Substantia nigra (tissue), 51 donors: ENCODE measurements at places on chromosomes 7 and 10.

DNA sequence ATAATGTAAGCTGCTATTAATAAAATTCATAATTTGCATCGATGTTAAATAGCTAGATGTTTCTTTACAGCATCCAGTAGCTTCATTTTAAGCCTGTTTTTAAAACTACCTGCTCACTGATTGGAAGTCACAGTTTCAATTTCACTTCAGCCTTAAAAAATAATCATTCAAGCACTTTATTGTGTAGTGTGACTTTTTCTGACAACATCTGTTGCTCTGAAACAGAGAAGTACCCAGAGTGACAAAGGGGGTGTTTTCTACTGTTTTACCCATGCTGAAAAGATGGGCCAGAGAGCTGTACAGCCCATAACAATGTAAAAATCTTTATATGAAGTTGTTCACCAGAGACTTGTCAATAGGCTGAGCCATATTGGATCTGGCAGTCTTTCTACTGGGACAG, 437.2 kb downstream of the MDFIC start:
- DNase-seq, result no peak

DNA sequence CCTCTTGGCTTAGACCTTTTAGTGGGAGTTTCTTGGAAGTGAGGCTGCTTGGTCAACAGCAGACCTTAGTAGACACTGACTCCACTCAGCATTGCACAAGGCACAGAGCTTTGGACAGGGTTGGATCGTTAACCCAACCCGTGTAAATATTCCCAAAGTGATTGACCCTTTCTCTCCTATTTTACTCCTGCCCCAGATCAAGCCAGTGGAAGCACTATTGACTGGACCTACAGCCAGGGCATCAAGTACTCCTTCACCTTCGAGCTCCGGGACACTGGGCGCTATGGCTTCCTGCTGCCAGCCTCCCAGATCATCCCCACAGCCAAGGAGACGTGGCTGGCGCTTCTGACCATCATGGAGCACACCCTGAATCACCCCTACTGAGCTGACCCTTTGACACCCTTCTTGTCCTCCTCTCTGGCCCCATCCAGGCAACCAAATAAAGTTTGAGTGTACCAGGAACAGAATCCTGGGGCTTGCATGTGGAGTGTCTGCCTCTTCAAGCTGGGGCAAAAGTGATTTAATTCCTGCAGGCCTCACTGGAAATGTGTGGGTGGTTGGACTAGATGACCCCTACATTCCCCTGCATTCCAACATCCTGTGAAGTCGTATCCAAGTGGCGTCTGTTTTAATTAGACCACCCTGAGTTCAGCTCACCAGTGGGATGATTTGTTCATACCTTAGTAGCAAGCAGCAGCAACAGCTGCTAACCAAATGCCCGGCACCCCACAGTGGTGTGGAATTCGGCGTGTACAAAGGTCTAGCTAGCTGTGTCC, 7.5 kb downstream of the CPA1 start:
- DNase-seq, result no peak

- DNase-seq, result no peak
Measured at GRCh38 chr7:2013381-2014311, 219.1 kb downstream of the MAD1L1 start.

- no peak for DNase-seq
Measured at GRCh38 chr7:97226541-97226940, 109.0 kb downstream of the SDHAF3 start.

- DNase-seq, result no peak
Measured at GRCh38 chr10:56633876-56634452, 272.9 kb upstream of the ZWINT start.

DNA sequence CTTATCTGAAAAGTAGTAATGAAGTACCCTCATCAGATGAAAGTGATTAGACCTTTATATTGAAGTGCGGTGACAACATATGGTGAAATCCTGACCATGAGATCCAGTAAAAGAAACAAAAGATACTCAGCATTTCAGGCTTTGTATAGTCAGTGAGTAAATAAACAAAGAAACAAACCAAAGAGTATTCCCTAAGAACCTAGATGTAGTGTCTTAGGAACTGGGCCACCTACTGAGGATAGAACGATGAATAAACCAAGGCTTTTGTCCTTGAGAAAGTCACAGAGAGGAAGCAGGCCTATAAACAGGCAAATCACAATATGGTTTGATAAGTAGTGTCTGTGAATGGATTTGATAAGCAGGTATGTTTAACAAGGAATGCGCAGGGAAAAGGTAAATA, 46.2 kb downstream of the ZNF277 start:
- no peak for DNase-seq

- no peak for DNase-seq
Measured at GRCh38 chr10:133134411-133135115, 25.5 kb upstream of the KNDC1 start.

- no peak for DNase-seq
Measured at GRCh38 chr7:21707566-21707965, 164.7 kb downstream of the DNAH11 start.

GRCh38 chr7:107233174-107233573, 64.4 kb downstream of the HBP1 start:
- peak; percentile 9 for DNase-seq

DNA sequence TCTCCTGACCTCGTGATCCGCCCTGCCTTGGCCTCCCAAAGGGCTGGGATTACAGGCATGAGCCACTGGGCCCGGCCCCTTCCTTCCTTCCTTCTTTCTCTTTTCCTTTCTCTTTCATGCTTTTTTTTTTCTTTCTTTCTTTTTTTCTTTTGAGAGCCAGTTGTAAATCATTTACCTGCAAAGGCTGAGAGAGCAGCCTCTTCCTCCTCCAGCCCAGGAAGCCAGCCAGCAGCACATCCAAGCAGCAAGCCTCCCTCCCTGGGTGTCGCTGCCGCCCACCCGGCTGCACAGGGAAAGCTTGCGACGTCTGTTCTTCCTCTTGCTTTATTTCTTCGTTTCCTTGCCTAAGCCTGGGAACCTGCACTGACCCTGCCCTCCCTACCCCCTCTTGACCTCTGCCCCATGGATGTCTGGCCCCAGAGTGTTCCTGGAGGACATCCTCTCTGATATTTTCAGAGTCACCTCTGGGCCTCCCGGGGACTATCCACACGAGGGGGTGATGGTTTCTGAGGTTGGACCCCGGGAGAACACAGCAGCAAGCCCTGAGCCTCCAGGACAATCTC, 62.8 kb upstream of the MYL10 start:
- no peak for DNase-seq

GRCh38 chr7:157439149-157439548, 102.3 kb downstream of the DNAJB6 start:
- no peak for DNase-seq

DNA sequence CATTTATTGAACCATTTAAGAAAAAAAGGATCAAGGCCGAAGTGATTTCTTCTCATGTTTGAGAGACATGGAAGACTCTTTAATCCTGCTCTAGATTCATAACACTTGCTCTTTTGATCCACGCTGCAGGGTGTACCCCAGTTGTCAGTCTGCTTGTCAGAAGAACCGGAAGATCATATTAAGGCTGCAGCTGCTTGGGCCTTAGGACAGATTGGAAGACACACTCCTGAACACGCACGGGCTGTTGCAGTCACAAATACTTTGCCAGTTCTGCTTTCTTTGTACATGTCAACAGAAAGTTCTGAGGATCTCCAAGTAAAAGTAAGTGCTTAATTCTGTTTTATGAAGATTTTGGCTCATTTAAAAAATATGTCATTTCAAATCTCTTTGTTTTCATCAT, 46.3 kb downstream of the SPAG6 start:
- no peak for DNase-seq

DNA sequence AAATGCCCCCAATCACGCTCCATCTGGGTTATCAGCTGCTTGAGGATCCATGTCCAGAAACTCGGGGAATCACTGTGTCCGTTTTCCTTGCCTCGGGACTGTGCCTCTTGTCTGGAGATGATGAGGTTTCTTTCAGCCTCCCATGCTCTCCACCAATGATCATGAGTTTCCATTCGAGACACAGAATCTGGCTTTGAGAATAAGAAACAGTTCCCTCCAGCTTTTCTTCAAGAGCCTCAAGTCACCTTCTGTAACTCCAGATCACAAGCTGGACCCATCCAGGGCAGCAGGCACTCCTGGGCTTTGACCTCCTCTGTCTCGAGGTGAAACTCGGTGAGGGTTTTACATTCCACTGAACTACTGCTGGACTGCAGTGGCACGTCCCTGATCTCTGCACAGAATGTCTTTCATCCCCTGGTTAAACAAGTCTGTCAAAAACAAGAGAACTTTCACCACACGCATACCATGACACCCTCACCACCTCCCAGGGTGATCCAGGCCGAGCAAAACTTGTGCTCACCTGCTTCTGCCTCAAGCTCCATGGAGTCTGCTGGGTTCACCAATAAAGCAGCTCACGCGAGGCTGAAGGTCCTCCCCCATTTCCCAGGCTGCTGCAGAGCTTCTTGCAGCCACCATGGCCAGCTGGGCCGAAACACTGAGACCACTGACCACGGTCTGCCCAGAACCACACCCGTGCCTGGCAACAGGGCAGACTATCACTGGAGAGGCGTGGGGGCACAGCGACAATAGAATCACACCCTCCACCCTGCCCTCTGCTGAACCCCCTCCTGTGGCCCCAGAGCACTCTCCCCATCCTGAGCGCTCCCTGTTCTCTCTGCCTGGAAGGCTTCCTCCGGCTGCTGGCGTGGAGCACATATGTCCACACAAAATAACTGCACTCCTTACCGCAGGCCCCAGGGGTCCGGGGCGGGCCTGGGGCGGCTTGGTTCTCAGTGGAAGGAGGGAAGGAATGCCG, 25.1 kb downstream of the MAT1A start:
- no peak for DNase-seq

- DNase-seq, result no peak
Measured at GRCh38 chr7:128794020-128794419, 2.3 kb downstream of the CCDC136 start.

GRCh38 chr10:24849051-24849450, 103.4 kb downstream of the PRTFDC1 start:
- no peak for DNase-seq

GRCh38 chr10:84293574-84294016, 34.8 kb upstream of the CCSER2 start:
- DNase-seq, result no peak

DNA sequence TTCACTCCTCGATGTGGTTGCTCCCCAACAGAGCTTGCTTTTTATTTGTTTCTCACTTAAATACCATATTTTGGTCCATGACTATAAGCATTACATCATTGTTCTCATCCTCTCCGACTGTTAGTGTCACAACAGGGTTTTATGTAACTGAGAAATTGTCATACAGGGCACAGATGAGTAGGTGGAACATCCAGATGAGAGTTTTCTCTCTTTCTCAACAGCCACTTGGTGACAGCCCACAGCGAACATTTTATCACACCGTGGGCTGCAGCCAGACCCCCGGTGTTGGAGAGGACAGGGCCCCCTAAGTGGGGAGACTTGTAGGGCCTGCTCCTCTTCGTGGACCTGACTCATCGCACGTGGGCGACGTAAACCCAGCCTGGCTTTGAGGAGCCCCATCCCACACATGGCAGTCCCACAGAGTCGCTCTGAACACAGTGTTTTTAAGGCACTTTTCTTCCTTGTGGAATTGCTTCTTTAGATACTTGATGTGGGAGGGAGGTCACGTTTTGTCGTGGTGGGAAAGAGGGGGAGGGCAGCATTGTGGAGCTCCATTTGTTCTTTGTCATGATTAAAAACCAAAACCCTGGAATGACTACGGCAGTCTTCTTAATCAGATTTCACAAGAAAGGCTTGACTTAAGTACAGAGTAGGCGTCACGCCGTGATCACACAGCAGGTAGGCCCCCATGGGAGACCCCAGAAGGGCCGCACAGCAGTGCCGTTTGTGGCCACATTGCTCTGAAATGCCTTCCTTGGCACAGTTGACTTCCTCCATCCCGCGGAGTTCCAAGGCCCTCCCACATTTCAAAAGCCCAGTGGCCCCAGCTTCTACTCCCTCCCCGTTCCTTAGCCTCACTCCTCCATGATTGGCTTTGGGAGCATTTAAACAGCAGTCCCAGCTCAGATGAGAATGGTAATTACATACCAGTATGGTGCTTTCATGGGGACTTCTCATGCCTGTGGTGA, 220.6 kb downstream of the CCDC3 start:
- DNase-seq, result no peak

DNA sequence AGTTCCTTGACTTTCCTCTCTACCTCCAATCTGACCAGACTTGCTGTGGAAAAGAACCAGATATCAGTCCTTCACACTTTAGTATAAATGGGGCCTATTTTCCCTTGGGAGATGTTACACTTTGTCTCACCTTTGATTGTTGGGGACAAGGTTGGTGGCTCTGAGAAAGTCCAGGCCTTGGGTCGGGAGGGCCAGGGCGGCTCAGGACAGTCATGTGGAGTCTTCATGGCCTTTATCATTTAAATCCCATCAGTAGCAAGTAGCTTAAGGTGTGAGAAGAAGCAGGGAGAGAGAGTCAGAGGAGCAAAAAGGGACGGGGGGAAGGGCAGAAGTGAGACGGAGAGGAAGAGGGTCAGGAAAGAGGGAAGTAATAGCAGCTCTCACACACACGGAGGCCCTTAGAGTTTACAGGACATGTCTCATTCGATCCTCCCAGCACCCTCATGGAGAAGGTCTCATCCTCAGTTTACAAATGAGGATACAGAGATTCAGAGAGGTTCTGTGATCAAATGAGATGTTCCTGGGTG, 40.5 kb downstream of the TBATA start:
- DNase-seq, result no peak

DNA sequence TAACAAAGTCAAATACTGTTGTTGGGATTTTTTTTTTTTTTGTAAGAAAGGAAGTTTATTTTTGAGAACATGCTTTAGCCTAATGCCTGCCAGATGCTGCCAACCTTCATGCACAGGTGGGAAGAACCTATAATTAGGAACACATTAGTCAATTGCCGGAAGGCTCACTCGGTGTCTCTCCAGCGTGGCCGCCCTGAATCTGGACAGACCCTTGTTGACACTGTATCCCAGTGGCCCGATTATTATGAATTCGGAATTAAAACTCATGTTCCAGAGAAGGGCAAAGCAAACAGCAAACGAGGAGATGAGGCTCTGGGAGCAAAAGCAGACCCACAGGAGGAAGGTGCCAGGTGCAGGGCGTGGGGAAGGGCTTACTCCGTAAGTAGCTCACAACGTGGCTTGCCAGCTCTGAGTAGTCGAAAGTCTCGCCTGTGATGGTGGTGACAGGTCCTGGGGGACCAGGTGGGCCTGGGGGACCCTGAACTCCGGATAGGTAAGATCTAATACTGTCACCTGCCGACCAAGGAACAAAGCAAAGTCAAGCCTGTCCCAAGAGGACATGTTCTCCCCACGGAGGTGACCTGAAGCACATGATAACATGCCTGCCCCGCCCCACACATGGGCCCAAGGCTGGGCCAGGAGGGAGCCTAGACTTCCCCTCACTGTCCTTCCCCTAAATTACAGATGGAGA, 48.3 kb downstream of the COL17A1 start:
- DNase-seq, result no peak

DNA sequence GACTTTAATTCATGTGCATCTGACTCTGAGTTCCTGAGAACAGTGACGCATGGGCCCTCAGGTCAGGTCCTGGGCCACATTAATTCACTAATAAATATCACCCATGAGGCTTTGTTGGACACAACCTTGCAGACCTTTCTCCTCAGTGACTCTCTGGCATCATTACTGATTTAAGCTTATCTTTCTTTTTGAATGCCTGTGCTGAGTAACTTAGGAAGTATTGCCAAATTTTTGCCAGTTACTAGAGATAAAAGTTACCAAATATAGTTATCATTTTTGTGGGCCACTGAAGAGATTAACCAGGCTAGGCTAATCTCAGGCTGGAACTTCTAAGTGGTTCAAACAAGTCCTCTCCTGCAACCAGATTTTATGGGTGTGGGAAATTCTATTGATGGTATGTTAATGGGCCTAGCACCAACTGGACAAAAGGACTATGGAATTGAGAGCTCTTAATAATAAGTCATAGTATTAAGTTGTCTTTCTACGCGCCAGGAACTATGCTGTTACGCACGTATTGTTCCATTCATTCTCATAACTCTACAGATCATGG, 28.8 kb upstream of the PRTFDC1 start:
- DNase-seq, result no peak

GRCh38 chr10:72073708-72074573, 14.4 kb downstream of the SPOCK2 start:
- no peak for DNase-seq
